ENCODE measurements at places on chromosomes 2 and 18.

DNA sequence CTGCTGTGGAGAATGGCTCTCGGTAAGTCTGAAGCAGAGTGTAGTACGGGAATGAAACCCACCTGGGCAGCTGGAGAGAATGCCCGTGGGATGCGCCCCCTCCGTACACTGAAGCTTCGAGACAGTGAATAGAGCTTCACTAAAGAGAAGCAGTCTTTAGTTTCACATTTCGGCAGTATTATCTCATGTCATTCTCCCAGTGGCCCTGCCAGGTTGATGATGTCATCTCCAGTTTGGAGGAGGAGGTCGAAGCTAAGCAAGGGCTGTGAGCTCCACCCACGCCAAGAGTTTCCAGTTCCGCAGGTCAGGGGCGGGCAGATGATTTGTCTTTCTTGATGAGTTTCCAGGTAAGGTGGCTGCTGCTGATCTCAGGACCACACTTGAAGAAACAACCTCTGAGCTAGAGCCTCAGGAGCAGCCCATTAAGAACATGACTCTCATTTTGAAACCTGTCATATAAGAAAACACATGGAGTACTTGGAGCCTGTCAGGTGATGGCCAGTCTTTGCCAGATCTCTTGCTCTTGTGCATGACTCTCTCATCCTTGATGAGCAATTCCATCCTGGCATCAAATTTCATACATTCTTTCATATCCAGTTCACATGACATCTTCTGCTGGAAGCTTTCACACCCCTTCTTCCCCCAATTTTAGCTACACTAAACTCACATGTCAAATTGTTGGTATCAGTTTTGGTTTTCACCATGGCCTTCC, 475.0 kb downstream of the RNF144A start:
- DNase-seq, result no peak

DNA sequence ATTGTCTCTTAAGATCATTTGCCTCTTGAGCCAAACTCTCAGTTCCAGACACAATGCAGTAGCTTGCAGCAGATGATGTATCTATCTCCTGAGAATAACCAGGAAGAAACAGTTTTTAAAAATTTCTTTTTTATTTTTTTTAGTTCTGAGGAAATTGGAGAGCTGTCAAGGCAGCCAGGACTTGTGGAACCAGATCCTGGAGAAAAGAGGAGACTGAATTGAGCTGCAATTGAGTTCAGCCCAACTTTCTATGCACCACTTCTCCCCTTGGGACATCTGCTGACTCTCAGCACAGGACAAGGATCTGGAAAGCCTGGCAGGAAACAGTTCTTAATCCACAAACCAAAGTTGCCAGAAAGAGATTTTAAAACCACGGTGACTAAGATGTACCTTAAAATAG, 13.5 kb upstream of the CSRNP3 start:
- DNase-seq, result no peak

DNA sequence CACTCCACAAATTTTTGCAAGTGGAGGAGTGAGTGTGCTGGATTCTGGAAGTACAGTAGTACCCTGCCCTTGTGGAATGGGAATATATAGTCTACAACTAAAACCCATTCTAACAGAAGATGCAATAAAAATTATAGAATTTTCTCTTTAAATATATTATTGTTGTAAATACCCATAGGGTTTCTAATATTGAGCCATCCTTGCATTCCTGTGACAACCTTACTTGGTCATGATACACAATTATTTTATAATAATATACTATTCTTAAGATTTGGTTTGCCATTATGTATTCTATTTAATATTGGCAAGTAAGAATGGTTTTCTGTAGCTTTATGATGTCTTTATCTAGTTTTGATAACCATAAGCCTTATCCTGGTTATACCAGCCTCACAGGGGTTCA, 52.2 kb downstream of the EML6 start:
- DNase-seq, result no peak

DNA sequence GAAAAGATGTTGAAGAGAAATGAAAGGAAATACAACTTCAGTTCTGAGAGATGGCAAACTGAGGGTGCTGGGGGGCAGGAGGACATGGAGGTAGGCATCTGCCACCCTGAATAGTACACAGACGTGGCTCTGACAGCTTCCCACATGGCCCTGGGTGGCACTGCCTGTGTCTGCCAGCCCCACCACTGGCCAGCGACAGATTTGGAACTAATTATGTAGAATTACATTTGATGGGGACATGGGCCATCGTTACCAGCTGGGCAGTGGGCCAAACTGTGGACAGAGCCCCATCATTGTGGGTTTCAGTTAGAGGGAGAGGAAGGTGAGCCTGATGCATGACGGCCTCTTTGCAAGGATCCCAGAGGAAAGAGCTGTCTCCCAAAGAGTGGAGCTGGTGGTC, 216.0 kb upstream of the HAAO start:
- DNase-seq, result no peak
